ENCODE measurements at places on chromosomes 13 and 19. TPM values are rescaled to one million over a fixed set of nuclear protein-coding genes. Genes with fewer than 3 reads are reported as not detected.

CBLC gene
- total RNA-seq: 0.06 TPM

EPS8L1 gene
- 12.4 TPM for total RNA-seq

TMEM221 gene
- not detected for total RNA-seq

TBXA2R gene
- 2.1 TPM for total RNA-seq

ZNF559 gene
- 4.7 TPM for total RNA-seq

GAPDHS gene
- not detected for total RNA-seq

GPC6 gene
- total RNA-seq: 0.16 TPM

ZNF83 gene
- total RNA-seq: 60.7 TPM

CGB2 gene
- not detected for total RNA-seq

NUDT15 gene
- 15.1 TPM for total RNA-seq

CYP4F12 gene
- total RNA-seq: not detected

ZNF541 gene
- 0.50 TPM for total RNA-seq

All from bladder microvascular endothelial cell (primary cell).